ENCODE measurements at places on chromosomes 7 and 10.

DNA sequence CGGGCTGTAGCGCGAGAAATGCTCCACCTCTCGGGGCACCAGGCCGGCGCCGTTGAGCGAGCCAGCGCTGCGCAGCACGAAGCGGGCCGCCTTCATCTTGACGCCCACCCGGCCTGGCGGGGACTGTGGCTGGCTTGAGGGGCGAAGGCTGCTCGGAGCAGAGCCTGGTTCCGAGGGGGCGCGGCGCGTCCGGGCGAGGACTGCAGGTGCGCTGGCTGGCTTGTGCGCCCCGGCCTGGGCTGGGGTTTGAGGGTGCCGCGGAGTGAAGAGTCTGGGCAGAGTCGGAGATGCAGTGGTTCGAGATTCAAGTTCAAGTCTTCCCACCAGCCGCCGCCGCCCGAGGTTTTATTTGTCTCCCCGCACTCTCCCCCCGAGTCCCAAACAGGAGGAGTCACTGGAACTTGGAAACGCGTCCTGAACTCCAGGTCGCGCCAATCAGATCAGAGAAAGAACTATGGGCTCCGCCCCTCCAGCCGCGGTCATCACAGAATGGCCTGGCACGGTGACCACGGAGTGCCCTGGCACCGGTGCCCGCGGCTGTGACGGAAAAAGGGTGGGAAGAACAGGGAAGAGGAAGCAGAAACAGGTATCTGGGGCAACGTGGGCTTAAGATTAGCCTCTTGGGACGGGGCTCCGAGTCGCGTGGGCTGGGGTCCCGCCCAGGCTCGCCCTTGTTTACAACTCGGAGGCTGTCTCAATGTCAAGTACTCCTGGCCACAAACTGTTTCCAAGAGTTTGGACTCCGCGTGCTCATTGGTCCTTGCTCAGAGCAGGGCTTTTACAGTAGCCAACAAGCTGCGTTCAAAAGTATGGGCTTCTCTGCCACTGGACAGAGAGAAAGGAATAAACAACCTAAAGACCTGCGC is at the start of gene PDK4:
Gene PDK4 (minus strand): TSS at position 319 of the 866 bp plus-strand sequence. CDS start 223 bp downstream, at position 96.
- DNase-seq = peak; percentile 98

DNA sequence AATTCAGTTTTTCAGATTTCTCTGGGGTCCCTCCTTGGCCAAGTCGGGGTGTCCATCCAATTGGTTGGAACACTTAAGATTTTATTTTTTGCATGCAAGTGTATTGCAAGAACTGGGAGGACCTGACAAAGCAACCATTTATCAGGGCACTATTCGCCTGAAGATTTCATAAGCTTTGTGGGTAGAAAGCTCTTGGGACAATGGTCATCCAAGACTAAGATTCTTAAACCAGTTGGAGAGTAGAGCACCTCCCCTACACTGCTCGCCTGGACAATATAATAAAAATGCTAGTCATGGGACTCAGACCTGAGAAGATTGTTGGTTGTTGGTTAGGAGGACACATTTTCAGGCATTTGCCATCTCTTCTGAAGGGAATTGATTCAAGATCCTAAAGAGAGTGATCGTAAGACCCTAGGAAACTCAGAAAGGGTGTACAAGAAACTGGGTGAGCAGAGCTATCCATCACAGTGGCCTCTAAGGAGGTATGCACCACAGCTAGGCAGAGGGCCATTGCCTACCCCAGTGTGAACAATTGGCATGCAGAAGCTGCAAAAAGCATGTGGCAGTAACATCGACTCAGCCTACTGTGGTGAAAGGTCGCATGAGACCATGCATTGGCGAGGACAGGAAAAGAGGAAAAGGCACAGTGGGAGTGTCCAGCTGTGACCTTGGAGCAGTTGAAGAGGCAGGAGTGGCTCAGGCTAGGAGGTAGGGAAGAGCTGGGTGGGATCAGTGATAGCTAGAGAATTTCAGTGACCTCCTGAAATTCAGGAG is 1235.3 kb upstream of the AUTS2 start:
- no peak for DNase-seq

DNA sequence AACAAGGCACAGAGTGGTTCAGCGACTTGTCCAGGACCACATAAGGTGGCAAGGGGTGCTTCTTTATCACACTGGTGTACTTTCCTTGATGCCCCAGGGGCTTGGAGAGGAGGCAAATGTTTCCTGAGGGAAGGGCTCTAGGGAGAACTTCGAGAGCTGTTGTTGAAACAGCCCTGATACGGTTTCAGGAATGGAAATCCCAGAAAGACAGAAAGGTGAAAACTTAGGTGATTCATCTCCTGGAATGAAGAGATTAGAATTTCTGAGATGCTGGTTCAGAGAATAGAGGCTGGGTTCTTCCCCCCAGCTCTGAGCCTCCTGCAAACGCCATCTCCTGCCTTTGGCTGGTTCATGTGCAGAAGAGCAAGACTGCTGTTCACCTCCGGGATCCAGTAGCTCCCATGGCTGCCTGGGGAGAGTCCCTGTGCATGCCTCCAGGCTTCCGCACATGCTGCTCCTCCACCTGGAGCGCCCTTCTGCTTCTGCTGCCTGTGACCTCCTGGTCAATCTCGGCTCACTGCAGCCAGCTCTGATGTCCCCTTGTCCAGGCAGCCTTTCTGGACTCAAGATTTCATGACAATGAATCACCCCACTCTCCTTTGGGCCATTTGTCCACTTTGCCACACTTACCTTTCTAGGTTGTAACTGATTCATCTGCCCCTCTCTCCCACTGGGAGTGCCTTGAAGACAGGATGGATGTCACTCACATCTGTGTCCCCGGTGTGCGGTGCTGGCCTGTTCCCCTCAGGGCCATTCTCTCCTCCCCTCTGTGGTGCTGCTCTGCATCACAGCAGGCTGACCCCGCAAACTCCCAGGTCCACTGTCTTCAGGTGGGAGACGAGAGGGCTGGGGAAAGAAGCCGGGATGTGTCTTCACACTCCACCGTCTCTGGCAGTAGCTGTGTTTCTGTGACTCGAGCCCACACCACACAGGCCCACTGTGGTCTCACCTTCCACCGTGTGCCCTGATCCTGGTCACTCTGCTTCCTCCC is 3.6 kb upstream of the CDH23 start:
- DNase-seq = peak; percentile 25

DNA sequence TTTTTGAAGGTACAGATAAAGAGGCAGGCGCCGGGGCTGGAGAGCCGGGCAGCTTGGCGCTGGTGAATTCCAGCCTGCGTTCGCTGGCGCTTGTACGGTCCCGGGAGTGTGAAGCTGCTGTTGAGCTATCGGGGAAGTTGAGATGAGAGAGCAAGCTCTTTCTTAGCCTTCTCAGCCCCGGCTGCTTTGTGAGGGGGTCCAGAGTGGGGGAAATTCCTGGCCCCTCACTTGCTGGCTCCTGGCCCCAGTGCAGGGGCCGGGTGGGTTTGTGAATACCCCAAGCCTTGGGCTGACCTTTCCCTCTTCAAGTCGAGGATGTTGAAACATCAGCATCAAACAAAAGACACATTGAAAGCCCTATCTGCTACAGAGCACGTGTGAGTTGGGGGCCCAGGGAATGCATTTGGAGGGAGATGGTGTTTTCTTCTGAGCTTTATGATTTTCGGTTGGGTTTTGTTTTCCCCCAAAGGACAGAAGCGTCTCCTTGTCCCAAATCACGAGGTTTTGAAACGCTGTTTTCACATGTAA is 2.7 kb downstream of the ZMIZ1 start:
- no peak for DNase-seq

DNA sequence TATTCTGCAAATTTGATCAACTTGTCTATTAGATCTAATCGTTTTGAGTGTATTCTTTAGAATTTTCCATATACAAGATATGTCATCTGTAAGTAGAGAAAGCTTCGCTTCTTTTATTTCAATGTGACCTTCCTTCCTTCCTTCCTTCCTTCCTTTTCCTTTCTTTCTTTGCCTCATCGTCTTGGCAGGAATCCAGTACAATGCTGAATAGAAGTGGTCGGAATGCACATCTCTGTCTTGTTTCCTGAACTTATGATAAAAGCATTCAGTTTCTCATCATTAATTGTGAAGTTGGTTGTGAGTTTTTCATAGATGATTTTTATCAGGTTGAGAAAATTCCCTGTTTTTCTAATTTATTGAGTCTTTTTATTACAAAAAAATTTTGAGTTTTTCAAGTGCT is 300.7 kb upstream of the ZNF32 start:
- no peak for DNase-seq

DNA sequence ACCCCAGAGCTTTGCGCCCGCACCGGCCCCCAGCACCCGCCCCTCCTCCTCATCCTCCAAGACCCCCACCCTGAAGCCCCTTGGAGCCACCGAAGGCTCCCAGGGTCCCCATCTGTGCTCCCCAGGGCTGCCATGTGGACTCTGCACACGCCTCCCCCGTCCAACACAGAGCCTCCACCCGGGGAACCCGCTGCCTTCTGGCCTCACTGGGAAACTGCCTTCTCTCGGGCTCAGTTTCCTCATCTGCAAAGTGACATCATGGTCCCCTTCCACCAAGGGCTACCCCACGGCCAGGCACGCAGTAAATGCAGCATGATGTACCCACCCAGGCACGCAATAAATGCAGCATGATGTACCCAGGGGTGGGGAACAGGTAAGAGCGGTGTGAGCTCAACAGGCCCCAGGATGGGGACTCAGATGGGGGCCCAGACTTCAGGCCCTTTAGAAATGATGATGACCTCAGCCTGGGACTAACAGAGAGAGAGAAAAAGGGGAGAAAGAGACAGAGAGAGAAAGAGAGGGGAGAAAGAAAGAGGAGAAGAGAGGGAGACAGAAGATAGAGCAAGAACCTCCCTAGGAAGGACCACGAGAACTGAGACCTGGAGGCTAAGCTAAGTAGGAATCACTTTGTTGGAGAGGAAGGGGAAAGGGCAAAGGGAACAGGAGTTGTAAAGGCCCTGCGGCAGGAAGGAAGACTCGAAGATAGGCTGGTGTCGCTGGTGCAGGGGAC is 2.5 kb upstream of the MICALL2 start:
- DNase-seq = no peak

DNA sequence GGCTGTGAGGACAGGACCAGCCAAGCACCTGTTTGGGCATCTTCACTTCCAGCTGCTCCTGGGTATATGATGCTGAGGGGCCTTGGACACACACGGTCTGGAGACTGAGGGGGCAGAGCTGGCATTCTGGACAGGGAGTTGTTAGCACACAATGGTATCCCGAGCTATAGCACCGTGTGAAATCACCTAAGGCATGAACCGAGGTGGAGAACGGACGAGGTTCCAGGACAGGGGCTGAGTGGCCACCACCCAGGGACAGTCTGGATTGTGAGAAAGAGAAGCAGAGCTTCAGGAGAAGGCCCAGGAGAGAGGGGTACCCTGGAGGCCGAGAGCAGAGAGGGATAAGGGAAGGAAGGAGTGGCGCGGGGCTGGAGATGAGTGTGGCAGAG is 571.8 kb downstream of the TCERG1L start:
- DNase-seq = no peak

DNA sequence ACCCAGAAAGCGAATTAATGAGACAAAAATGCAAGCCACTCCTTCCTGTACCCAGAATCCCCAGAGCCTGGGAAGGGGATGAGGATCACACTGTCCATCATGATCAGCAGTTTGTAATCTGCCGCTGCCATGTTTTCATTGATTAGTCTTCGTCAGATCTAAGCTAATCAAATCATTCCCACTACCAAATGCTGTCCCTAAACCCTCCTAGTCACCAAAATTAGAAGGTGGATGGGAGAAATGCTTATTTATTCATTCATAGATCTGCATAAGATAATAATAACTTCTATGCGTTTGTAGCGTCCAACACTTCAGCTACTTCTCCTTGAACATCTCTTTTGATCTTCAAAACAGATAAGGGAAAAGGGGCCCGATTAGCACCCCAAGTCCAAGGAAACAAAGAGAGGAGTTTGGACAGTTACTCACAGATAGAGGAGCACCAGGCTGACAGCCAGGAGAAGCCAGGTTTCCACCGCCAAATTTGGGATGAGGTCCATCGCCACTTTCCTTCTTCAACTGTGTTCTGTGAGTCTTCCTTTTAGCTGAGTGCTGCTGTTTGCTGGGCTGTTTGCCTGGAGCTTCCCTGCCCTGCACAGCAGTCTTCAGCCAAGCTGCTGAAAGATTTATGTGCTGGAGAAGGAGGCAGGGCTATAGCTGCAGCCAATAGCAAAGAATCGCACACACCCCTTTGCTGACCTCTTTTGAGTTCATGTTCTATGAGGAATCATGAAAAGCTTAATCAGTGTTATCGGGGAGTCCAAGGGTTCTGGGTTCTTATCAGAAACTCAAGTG is at the start of gene CYP3A5:
Gene CYP3A5 (minus strand): TSS at position 597 of the 792 bp plus-strand sequence. CDS start 100 bp downstream, at position 497.
- DNase-seq = no peak

GRCh38 chr7:155483245-155483644 is 25.3 kb downstream of the EN2 start:
- DNase-seq = no peak

All from breast epithelium (tissue), 4 donors.